ENCODE measurements at places on chromosomes 3 and 15.

DNA sequence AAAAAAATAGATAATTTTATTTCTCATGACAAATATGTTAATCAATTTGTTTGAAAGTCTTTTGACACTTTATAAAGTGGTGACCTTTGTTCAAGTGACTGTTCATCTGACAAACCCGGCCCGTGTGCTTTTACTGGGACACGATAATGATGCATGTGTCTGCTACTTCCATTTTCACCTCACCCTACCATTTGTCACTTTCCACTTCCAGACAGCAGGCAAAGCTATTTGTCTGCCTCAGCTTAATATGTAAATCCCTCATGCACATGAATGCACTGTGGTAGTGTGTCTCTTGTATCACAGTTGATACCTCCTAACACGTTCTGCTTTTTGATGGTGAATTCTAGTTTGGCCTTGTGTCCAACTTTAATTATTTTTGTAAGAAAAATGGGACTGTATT is 204.3 kb downstream of the BBX start:
- no peak for DNase-seq

GRCh38 chr15:59833366-59833765 is 144.2 kb upstream of the BNIP2 start:
- DNase-seq = no peak

DNA sequence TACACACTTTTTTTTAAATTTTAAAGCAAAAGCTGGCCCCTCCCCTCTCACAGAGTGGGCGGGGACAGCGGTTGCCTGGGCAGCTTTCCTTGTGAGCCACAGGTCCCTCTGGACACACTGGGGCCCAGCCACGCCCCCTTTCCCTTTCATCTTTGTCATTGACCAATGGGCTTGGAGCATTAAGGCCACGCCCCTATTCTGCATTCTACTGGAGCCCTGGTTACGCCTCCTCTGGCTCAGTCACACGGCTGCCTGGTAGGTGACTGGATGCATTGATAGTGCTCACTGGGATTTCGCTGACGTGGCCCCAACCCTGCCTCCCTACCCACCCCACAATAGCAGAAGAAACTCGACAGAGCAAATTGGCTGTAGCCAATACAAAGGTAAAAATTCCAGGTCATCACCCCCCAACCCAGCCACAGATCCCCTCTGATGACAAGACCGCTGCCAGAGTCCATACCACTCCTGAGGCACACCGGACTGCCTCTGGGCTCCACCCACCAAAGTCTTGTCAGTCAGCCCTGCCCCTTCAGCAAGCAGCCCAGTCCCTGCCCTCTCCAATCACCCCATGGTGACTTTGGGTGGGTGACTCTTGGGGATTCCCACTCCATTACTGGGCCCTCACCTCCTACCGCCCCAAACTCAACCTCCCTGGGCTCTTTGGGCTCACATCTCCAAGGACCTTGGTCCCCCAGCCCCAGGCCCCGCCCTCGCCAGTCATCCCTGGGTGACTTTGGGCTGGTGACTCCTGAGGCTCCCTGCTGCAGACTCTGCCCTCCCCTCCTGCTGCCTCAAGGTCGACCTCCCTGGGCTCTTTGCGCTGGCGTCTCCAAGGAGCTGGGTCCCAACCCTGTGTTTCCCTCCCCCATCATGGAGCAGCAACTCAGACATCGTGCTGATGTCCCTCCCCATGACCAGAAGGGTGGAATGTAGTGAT is 112.2 kb upstream of the FAN1 start:
- peak; percentile 12 for DNase-seq

GRCh38 chr3:312160-312733 is 115.7 kb downstream of the CHL1 start:
- no peak for DNase-seq

DNA sequence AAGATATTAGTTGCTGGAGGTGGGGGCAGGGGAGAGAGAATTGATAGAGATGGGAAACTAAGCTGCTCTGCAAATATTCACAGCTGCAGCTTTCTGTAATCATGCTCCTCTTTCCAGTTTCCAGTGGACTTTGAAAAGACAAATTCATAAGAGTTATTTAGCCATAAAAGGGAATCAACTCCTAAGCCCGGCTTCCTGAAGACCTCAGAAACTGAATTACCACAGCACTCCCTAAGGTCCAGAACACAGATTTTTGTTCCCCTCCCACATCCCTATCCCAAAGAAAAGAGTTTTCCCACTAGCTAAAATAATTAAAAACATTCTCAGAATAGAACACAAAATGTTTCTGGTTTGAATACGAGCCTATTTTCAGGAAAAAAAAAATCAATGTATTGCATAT is 871.8 kb upstream of the NR2F2 start:
- DNase-seq = no peak

- no peak for DNase-seq
These were observed 347.4 kb downstream of the SI start for GRCh38 chr3:164730815-164731360.

DNA sequence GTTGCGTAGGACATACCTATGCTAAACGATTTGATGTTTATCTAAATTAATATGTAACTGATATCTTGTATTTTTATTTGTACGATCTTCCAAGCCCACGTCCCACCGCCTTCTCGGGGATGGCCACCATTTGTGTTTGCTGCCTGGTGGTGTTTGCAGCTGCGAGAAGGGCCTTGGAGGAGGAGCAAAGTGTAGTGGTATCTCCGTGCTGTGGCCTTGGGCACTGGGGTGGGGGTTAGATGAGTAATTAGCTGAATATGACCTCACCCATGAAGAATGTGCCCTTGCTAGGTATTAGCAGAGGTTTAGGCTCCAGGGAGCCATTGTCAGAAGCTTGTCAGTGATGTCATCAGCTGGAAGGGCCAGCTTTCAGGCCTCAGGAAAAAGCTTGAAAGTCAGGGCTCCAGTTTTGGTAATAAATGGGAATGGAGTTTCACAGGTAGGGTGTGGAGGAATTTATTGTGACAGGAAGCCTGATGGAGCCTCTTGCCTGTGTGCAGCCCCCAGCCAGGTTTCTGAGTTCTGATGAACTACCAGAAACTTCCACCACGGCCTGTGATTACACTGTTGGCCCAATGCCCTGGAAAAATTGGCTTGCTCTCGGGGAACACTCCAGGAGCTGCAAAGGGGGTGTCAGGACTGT is 41.0 kb downstream of the FLNB start:
- DNase-seq = peak; percentile 55

DNA sequence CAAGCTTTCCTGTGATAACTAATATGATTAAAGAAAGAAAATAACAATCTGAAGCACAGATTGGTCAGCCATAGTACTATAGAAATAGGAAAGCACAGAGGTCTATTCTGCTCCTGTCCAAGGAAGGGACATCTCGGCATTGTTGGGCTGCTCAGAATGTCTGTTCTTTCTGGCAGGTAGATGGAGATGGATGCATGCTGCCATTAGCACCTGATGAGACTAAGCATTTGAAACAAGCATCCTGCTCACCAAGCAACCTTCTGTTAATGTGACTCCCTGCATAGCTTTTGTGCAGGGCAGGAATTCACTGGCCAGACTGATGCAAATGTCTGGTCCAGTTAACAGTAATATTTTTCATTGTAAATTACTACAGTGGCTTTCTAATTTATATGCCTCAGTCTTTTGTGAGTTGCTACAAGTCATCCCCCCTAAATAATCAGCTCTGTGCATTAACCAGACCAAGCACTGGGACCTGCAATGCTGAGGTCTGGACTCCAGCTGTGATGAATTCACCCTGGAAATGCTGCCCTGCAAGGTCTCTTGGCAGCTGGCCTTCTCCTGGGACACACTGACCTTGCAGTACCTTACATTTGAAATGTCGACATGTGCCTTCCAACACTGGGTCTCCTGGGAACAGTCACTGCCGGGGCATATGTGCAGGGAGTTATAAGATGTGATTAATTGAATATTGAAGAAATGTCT is 1123.7 kb downstream of the IGSF11 start:
- DNase-seq = no peak

- no peak for DNase-seq
These were observed 756.4 kb upstream of the NR2F2 start for GRCh38 chr15:95574053-95574452.

DNA sequence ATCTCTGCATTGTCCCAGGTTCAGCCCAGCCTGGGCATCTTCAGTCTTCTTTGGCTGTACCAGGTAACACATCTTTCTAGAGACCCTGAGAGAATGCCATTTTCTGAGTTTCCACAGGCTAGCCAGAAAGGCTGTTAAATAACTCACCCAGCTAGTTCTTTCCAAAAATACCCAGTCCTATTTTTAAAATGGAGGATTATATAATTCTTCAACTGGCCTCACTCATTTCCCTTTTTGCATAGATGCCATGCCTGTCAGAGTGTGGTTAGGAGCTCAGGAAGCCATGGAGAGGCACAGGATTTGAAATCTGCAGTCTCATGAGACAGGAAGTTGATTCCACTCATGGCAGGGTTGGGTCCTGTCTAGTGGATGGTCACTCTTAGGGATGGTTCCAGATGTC is 39.8 kb downstream of the CEMIP start:
- no peak for DNase-seq

DNA sequence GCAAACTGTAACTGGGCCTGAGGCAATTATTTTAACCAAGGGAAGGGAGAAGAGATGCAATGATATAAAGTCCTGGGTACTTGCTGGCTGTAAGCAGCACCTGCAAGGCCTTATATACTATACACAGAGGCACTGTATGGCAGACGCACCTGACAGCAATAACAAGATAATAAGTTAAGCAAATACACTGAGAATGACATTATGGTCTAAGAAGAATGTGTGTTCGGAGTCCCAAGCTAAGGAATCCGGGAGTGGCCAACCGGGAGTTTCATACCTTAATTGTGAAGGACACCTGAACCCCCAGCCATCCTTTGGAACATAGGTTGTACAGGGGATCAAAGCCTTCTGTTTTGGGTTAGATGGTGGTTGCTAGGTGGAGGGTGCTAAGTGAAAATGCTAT is 13.7 kb downstream of the FAM240A start:
- DNase-seq = no peak

All from H54 (cell line).